ENCODE measurements at places on chromosomes 2 and 18.

DNA sequence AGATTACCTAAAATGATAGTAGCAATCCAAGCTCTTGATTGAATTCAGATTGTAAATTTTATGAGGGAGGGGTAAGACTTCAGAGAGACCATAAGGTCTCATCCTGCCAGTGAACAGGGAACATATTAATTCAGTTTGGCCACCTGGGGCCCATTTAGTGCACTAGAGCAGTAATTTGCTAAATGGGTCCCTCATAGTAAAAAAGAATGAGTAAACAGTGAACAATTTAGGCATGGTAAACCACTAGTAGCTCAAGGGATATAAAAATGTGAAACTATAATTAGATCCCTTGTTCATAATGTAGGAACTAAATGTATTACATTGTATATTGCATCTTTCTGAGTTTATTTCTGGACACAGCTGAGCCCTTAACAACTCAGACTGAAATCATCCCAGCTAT is 4.9 kb upstream of the PHLPP1 start:
- DNase-seq: no peak

GRCh38 chr2:34096562-34097171 is 497.6 kb upstream of the FAM98A start:
- DNase-seq: peak; percentile 65

DNA sequence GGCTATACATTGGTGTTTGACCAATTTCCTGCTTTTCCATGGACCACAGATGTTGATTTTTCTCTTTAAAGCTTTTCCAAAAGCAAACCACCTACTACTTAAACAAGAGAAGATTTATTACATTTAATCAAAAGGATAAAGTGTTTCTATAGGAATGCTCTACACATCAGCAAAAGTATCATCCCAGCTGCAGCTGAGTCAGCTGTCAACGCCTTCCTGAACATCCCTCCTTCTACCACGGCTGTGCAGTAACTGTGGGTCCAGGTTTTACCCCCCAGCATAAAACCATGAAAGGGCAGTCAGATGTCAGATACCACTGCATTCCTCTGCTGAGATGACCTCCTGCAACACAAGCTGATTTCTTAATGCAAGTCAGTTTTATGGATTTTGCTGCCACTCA is 524.5 kb upstream of the MEX3C start:
- no peak for DNase-seq

GRCh38 chr2:33145459-33145858 is 198.7 kb downstream of the LTBP1 start:
- DNase-seq: no peak

DNA sequence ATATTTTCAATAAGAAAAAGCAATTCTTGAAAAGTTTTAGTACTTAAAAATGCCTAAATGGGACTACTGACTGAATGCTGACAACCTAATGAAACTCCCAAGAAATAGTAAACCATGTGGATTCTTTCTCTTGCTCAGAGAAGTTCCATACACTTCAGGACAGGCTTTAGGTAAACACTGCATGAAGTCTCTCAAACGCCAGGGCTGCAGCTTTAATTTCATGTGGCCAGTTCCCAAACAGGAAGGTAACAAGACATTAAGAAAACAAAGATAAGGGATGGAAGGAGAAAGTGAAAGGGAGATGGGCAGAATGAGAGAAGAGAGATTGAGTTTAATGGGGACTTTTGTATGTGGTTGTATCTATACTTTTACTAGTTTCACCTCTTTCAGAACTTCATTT is 734.7 kb upstream of the PKDCC start:
- no peak for DNase-seq

DNA sequence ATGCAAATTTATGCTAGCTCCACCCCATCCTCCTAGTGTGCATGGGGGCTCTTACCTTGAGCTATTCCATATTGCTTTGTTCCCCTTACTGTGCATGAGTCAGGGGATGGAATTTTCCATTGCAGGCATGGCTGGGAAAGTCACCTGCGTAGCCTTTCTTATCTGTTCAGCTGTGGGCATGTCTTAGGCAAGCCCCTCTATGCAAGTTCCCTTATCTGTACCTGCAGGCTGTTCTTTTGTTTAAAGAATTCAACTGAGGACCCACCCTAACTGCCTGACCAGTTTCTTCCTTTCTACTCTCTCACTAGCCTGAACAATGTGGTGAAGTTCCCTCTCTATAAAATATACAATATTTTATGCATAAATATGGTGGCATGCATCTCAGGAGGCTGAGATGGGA is 54.2 kb upstream of the CDCA7 start:
- DNase-seq: no peak

GRCh38 chr2:23900541-23901322 is 26.2 kb downstream of the ATAD2B start:
- peak; percentile 57 for DNase-seq

DNA sequence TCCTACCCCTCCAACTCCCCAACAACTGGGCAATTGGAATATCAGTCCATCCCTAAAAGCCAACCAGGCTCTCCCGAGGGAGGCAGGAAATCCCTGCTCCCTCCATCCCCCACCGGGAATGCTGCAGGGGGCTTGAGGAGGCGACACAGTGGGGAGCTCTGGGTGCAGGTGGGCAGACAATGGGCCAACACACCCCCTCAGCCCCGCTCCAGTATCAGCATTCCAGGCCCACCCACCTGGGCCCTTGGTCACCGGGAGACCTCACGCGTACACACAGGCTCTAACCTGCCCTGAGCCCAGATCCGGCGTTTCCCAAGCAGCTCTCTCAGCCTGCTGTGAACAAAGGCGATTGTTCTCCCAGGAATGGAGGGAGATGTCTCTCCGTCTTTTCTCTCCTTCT is 37.6 kb upstream of the FZD7 start:
- no peak for DNase-seq

GRCh38 chr2:195984923-195985726 is 83.5 kb downstream of the DNAH7 start:
- DNase-seq: peak; percentile 59

DNA sequence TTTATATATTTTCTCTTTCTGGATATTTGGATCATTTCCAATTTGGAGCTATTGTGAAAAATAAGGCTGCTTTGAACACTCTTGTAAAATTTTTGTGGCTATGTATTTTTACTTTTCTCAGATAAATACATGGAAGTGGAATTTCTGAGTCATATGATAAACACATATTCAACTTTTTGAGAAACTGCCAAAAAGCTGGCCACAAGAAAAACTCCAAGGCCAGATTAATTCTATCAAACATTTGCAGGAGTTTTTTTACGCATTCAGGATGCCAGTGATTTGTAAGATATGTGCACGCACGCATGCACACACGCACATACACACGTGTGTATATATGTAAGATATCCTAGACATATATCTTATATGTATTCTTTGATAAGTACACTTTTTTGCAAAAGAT is 477.5 kb upstream of the SPHKAP start:
- DNase-seq: peak; percentile 78

- DNase-seq: no peak
These were observed 16.5 kb upstream of the TTC39C start for GRCh38 chr18:23998018-23998417.

DNA sequence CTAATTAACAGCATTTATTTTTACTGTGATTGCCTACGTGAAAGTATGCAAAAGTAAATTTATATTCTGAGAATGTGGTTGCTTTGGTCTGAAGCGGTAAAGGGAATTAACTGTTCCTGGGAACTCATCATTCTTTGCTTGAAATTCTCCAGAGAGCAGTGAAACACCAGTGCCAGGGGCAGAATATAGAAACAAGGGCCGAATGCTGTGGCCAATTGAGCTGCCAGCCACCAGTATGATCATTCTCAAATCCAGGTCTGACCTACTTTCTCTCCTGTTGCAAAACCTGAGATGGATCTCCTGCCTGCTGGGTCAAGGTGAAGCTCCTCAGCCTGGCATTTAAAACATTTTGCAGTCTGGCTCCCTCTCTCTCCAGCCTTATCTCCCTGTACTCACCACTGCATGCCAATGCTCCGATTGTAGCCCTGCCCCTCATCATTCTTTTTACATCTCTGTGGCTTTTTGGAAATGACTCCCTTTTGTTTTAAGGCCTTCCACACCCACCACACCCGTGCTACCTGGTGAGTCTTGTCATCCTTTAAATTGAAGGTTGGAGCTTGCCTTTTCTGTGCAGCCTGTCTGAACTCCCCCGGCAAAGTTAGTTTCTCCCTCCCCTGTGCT is 94.5 kb upstream of the TMEM178A start:
- DNase-seq: no peak

All from astrocyte of the cerebellum (primary cell).